ENCODE measurements at places on chromosomes 5 and 9.

DNA sequence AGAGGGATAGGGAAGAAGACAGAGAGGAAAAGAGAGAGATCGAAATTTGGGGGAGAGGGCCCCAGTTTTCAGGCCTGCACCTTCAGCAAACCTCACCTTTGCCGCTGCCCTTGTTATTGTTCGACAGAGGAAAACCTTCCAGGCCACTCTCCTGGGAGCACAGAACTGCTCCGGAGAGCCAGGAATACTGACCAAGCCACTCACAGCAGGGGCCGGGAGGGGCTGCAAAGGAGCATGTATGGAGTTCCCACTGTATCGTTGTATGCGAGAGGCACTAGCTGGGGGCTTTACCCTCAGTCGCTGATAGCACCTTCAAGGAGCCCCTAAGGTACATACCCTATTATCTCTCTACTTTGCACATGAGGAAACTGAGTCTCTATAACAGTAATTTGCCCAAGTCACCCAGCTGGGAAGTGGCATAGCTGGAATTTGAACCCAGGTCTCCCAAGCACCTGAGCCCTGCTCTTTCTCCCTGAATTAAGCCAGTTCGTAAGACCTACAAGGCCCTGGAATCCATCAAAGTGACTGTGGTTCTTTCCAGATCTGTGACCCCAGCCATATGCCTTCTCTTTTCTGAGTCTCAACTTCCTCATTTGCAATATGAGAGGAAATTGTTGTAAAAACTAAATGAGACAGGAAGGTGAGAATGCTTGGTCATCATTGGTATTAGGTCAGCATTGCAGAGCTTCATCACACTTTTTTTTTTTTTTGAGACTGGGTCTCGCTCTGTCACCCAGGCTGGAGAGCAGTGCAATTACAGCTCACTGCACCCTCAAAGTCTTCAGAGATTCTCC is 21.0 kb upstream of the FOXE1 start:
- DNase-seq, result no peak

GRCh38 chr5:72305194-72306142 is 14.6 kb downstream of the MRPS27 start:
- DNase-seq, result no peak

DNA sequence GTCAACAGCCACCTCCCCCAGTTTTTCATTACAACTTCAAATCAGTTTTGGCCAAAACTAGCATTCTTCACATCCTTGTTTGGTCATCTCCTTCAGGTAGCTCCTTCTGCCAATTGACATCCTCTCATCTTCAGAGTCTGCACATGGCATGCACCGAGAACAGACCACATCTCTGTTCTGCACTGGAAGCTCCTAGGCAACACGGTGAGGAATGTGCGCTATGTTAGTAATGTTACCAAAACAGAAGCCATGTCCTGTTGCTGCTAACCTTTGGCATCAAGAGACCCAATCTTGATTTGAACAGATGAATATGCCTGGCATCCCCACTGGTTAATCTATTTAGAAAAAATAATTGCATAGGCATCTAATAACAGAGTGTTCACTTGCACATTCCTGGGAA is 5.1 kb upstream of the HK3 start:
- DNase-seq, result no peak

GRCh38 chr5:40754381-40755092 is 1.2 kb downstream of the TTC33 start:
- DNase-seq, result no peak

DNA sequence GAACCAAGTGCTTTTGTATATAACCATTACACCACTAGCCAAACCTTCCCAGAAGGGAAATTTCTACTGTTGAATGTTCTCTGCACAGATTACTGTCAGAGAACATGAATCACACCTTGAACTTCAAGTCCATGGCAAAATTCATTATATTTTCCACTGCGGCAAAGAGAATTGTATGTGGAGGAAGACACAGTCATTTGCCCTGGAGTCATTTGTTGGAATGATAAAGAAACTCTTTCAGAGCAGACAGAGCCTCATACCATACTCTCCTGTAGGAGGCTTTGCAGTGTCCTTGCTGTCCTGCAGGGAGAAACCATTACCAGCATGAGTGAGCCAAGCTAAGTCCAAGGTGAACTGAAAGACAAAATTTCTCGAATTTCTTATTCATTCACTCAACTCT is 369.0 kb downstream of the ARHGEF28 start:
- no peak for DNase-seq

- DNase-seq, result no peak
These were observed 118.9 kb downstream of the GHR start for GRCh38 chr5:42542106-42542505.

DNA sequence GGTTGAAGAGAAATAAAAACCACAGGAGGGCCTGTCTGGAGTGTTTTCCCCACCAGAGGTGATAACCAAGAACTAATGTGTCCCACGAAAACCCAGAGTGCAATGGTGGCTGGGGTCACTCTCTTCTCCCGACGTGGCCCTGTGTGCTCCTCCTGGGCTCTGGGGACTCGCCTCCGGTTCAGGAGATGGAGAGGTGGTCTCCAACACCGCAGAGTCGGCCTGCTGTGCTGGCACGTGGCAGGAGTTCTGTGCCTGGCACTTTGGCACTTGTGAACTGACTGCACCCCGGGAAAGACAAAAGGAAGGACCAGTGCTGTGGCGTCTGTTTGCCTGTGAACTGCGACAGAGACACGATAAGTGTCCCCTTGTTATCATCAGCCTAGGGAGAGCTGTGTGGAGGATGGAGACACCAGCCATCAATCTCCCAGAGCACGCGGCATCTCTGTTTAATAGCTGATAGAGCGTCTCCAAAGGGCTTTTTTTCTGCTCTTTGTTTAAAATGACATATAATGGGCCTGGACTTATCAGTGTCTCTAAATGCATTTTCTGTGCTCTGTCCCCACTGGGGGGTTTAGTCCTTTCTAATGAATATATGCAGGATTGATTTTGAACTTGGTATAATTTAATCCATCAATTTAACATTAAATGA is 98.3 kb downstream of the MRPL36 start:
- DNase-seq, result no peak

DNA sequence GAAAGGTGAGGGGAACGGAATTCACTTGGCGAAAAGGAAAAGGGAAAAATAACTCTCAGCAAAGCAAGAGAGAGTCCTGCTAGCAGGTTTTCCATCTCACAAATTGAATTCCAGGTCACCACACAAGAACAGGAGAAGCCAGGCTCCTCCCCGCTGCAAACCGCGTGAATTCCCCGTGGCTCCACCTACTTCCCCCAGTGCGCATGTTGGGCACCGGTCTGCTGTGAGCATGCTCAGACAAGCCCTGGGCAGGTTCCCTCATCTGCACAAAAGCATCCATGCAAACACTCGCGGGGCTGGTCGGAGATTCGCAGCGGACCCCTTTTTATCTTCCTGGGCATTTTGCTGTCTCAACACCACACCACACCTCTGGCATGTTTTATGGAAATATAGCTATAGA is 58.5 kb upstream of the S1PR3 start:
- DNase-seq, result no peak

- no peak for DNase-seq
These were observed 3.3 kb upstream of the TTC39B start for GRCh38 chr9:15310107-15310850.

DNA sequence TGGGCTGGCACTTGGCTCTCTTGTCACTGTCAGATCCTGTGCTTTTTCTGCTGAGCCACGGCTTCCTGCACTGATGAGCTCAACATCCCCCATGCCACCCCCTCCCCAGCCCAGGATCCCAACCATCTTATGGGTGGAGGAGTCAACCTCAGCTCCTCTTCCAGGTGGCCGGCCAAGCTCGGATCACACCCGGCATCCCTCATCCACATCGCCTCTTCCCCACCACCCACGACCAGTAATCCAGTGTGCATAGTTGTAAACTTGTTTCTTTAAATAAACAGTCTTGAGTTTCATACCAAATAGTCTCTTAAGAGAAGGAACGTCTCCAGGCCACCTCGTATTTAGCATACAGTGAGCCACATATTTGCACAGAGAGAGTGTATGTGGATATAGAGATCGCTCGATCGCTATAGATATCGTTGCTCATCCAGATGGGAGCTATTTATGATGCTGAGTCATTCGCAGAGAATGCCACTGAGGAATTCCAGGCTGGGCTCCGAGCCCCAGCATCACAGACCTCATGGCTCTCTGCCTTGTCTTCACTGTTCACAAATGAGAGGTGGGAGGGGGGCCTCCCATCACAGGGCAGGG is 61.8 kb upstream of the CPLX2 start:
- no peak for DNase-seq

DNA sequence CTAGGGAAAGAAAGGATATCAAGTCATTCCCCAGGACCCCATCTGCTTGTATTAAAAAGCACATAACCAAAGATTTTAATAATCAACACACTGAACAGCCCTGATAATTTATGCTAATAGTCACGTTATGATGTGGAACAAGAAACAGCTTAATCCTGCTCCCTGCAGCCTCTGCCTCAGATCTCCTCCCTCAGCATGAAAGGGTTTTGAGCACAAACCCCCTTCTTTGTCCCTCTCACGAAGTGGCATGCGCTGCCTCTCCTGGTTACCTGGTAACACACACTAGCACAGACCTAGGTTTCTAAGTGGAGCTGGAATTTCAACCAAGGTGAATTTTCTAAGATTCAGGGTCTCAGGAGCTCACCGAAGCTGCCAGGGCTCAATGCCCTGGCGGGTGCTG is 5.1 kb downstream of the IGFBPL1 start:
- DNase-seq, result no peak

GRCh38 chr9:80932181-80932580 is 757.2 kb downstream of the TLE1 start:
- DNase-seq, result no peak

DNA sequence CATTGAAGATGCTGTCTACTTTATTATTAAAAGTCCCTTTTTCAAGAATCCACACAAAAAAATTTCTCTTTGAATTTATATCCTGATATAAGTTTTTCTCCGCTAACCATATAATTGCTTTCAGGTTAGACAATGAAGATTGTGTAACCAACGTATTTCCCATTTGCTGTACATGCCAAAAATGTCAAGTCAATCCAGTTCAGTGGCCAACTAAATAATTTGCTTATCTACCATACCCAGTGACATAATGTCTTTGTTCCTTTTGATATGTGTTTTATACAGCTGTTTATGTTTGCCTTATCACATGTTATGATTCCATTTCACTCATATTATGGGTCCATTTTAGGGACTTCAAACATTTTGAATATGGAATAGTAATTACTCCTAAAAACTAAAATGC is 349.9 kb downstream of the EFNA5 start:
- DNase-seq, result no peak

GRCh38 chr5:1240496-1241260 is 15.5 kb downstream of the SLC6A18 start:
- DNase-seq, result no peak

GRCh38 chr5:56499491-56499890 is 266.4 kb upstream of the ANKRD55 start:
- DNase-seq, result no peak

- DNase-seq, result no peak
These were observed 509.1 kb downstream of the DTWD2 start for GRCh38 chr5:118479285-118479684.

GRCh38 chr9:4567601-4568000 is 77.3 kb downstream of the SLC1A1 start:
- no peak for DNase-seq

DNA sequence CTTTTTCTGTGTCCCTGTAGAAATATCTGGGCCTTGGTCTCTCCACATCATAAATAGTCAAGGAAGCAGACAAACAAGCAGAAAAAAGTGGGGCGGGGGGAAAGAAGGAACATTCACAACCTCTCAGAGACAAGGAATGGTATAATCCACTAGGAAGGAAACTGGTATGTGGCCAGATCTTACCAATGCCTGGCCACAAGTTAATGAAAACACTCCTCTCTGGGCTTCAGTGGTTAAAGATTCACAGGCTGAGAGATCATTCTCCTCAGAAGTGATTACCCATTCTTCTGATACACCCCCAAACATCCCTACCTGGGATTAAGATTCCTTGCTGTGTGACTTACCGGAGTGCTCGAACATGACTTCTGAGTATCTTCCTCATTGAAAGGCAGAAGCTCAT is 290.6 kb downstream of the MARCHF11 start:
- DNase-seq, result no peak

DNA sequence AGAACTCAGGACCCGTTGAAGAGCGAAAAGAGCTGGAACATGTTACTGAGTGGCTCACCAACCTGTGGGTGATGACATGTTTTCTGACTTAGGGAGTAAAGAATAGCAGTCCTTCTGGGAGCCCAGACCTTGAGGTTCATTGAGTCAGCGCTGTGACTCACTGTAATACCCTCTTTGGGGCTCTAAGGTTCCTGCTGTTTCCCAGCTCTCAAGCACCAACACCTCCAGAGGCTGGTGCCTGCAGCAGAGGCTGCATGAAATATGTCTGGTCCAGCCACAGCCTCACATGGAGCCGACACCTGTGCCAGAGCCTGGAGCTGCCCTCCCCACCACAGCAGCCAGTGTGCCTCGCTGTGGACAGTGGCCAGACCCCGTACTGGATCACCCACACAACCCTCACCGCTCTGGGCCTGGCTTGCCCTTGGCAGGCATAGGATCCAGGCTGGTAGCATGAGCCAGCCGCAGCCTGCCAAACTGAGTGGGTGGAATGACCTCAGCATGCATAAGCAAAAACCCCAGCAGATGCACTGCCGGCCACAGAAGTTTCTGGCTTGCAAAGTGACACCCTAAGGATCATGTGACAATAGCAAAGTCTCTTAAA is 143.5 kb upstream of the MRPS30 start:
- no peak for DNase-seq

DNA sequence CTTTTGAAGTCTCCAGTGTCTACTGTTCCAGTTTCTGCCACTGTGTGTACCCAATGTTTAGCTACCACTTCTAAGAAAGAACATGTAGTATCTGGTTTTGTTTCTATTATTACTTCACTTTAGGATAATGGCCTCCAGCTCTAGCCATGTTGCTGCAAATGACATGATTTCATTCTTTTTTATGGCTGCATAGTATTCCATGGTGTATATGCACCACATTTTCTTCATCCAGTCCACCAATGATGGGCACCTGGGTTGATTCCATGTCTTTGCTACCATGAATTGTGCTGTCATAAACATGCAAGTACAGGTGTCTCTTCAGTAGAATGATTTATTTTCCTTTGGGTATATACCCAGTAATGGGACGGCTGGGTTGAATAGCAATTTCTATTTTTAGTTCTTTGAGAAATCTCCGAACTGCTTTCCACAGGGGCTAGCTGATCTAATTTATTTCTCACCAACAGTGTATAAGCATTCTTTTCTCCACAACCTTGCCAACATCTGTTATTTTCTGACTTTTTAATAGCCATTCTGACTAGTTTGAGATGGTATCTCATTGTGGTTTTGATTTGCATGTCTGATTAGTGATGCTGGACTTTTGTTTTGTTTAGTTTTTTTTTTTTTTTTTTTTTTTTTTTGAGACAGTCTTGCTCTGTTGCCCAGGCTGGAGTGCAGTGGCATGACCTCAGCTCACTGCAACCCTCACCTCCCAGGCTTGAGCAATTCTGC is 68.9 kb downstream of the WDR41 start:
- DNase-seq, result no peak

GRCh38 chr9:120580051-120580896 is at the start of gene CDK5RAP2:
TSS of gene CDK5RAP2 (minus strand) at chr9:120580167. CDS start at chr9:120579978, 189 bp downstream.
- DNase-seq, result peak; percentile 70

GRCh38 chr9:121294151-121294743 is 26.3 kb downstream of the GSN start:
- DNase-seq, result no peak

- no peak for DNase-seq
These were observed 7.7 kb downstream of the AQP3 start for GRCh38 chr9:33439731-33440130.
